Right forelimb (tissue), 1 donor: ENCODE measurements at places on chromosomes 16 and 17.
A peak's percentile ranks its signal among the peaks of the same experiment; 100 is the strongest.

GRCh38 chr16:84277244-84277823 lies 17.3 kb upstream of the WFDC1 start:
- peak; percentile 78 for DNase-seq

- DNase-seq = no peak
These were observed 14.7 kb downstream of the AOC3 start for GRCh38 chr17:42865638-42866094.

- DNase-seq = no peak
These were observed 475.2 kb upstream of the WSB1 start for GRCh38 chr17:26818736-26819135.

DNA sequence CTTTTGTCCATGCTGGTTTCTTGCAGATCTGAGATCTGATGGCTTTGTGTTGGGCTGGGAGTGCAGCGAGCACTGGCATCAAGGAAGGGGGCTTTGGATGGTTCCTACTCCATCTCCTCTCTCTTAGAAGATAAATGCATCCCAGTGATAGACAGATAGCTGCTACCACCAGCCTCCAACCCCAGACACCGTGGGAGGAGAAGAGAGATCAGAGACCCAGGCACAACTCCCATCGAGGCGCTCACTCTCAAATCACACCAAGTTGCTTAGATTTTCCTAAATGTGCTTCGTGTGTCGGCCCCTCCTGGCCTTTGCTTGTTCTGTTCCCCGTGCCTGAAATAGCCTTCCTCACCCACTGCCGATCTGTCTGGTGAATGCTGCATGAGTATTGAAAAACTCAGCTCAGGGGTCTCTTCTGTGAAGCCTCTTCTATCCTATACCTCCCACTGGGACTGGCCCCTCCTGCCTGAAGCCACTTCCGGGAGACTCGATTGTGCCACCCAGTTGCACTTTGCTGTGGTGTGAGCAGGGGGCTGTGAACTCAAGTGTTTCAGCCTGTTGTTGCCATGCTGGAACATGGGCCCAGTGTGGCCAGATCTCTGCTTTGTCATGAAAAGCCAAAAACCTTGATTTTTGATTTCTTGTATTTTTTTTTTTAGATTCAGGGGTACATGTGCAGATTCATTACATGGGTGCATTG lies 242.7 kb downstream of the GSG1L start:
- no peak for DNase-seq

DNA sequence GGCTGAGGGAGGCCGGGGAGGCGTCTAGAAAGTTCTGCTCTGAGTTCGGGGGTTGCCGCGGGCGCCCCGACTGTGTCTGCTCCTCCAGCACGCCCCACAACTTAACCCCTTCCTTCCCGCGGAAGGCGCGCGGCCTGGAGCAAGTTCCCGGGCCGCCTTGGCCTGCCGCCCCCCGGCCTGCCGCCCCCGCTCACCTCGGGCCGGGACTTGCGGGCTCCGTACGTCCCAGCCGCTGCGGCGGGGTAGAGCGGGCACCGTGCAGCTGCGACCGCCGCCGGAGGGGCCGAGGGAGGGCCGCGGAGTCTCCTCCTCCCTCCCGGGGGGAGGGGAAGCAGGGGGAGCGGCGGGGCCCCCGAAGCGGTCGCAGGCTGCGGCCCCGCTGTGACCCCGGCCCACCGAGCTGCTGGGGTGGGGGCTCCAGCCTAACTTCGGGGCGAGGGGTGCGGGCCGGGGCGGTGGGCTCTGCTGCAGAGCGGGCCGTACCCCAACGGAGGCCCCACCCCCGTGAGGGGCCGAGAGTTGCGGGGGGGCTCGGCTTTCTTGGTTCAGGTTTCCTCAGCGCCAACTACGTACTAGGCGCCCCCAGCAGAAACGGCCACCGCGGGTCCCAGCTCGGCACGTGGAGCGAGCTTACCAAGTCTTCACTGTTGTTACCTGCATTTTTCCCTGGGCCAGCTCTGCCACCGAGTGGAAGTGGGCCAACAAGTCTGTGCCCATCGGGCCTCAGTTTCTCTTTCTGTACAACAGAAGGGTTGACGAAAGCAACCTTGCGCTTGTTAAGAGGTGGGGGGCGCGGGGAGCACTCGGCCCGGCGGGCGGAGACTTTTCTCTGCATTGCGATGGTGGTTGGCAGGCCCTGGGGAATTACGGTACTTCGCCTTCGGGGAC lies at the start of gene CCDC102A:
Gene CCDC102A, minus strand, starts transcription at position 266 of the 888 bp plus-strand sequence. CDS start 7,394 bp downstream, outside the sequence.
- peak; percentile 62 for DNase-seq

GRCh38 chr17:82418001-82418986 lies at the start of the genes HEXD and OGFOD3:
HEXD (plus strand) TSS chr17:82418347; CDS start chr17:82419800, 1,453 bp downstream.
OGFOD3 (minus strand) TSS chr17:82418586; CDS start chr17:82418485, 101 bp downstream.
- DNase-seq = peak; percentile 93

GRCh38 chr17:57553526-57553925 lies 191.6 kb downstream of the CCDC182 start:
- DNase-seq = no peak

DNA sequence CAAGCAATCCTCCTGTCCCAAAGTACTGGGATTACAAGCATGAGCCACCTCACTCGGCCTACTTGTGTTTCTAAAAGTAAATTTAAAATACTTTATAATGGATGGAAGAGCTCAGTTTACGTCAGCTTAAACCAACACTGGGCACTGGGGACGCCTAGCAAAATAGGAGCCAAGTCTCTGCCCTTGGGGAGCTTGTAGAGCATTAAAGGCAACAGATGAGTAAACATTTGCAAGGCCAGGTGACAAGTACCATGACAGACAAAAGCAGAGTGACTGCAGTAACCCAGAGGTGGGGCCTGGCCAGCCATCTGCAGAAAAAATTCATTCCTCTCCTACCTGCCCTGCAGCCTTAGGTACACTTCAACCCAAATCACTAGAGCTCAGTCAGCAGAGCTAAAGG lies 12.1 kb upstream of the NLK start:
- no peak for DNase-seq

DNA sequence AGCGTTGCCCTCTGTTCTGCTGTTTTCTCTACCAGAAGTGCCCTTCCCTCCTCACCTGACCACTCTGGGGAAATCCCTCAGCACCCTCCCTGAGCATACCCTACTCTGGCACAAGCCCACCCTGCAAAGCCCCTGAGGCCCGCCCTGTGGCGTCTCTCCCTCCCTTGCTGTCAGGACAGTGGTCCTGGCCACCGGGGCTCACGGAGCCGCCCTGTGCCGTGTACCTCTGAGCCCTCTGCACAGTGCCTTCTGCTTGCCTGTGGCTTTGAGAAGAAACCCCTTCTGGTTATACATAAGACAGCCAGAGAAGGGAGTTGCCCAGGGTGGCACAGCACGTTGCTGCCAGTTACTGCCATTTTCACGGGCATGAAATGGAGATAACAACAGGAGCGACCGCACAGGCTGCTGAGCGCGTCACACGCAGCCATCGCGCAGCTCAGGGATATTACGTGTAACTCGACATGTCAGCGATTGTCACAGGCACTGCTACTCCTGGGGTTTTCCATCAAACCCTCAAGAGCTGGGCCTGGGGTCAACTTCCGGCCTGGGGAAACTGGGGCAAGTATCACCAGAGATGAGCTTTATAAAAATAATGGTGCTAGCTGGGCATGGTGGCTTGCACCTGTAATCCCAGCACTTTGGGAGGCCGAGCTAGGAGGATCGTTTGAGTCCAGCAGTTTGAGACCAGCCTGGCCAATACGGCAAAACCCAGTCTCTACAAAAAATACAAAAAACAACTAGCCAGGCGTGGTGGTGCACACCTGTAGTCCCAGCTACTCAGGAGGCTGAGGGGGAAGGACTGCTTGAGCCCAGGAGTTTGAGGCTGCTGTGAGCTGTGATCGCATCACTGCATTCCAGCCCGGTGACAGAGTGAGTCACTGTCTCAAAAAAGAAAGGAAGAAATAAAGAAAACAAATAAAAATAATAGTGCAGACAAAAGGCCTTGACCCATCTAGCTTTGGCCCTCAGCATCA lies 14.8 kb downstream of the SCGB1C2 start:
- no peak for DNase-seq

DNA sequence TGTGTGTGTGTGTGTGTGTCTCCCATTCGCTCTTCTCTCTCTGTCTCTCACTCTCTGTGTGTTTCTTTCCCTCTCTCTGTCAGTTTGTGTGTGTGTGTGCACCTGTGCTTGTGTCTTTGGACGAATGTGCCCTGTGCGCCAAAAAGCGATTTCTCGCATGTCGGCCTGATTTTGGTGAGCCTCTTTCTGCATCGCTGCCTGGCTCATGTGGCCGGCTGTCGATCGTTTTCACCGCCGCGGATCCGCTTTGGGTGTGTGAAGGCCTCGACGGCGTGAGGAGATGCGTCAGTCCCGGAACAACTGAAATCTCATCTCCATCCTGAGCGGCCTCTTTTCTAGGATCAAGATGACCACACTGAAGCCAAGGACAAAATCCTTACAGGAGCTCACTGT lies 609.0 kb downstream of the KCNJ18 start:
- DNase-seq = no peak

GRCh38 chr17:33676444-33676843 lies 383.3 kb upstream of the ASIC2 start:
- no peak for DNase-seq

GRCh38 chr17:7224661-7225111 lies 4.9 kb downstream of the ACADVL start:
- no peak for DNase-seq

- DNase-seq = no peak
These were observed 9.3 kb upstream of the VPS4A start for GRCh38 chr16:69301861-69302260.

DNA sequence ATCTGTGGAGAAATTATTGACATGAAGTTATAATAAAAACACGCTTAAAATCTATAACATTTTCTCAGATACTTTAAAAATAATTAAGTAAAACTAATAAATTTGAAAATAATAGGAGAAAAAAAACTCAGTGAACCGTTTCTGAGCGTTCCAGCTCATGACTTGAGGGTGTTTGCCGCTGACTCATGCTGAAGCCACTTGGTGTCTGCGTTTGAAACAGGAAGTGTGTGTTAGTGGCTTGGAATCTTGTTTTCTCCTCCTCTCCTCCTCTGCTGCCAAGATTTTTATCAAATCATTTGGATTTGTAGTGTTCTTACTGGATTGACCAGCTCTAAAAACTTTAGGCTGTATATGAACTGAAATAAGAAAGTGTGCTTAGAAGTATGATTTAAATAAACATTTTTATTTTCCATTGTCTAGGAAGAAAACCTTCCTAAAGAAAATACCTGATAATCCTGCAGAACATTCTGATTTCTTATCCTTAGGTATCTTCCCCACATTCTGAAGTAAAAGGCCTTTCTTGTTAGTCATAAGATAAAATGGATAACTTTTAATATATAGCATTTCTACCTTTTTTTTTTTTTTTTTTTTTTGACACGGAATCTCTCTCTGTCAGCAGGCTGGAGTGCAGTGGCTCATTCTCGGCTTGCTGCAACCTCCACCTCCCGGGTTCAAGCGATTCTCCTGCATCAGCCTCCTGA lies 30.8 kb downstream of the USP10 start:
- no peak for DNase-seq

- no peak for DNase-seq
These were observed 814 bp upstream of the DYNLL2 start for GRCh38 chr17:58082341-58082869.

DNA sequence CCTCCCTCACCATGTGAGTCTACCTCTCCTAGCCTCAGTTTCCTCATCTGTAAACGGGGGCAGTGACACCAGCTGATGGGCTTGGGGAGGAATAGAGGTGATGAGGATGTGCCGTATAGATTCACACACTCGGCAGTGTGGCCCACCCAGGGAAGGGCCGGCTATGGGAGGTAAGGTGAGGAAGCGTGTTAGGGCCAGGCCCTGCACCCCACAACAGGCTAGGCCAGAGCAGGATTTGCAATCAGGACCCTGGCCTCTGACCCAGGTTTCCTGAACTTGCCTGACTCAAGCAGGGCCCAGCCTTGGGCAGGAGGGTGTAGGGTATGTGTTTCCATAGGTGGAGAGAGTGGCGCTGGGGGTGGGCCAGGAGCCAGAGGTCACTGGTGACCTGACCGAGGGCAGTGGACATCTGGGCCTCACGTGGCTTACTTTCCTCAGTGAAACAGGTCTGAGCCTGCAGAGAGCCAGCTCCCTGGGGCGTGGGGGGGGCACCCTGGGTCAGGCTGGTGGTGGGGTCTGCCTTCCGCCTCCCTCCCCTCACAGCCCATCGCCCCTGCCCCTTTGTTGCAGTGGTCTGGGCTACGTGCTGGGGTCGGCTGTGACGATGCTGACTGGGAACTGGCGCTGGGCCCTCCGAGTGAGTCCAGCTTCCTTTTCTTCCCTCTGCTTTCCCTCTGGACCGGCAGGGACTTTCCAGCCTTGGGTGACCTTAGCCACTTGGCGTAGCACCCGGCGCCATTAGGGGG lies 12.8 kb downstream of the SPNS3 start:
- DNase-seq = no peak

GRCh38 chr16:82801361-82801760 lies 174.6 kb downstream of the CDH13 start:
- no peak for DNase-seq

DNA sequence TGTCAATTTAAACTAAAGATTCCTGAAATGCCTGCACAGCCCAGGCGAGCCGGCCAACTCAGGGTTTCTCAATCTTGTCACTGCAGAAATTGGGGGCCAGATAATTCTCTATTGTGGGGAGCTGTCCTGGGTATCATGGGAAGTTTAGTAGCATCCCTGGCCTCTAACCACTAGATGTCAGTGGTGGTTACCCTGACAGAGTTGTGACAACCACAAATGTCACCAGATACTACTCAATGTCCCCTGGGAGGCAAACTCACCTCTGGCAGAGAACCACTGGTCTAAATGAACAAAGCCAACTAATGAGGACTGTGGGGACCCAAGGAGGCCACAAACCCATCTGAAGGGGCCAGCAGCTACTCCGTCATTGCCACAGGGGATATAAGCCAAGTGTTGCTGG lies 90.9 kb downstream of the MYH11 start:
- peak; percentile 54 for DNase-seq

- DNase-seq = no peak
These were observed 1.5 kb downstream of the TOB1 start for GRCh38 chr17:50864747-50865059.

GRCh38 chr16:23207485-23207884 lies 24.9 kb downstream of the SCNN1G start:
- DNase-seq = no peak

DNA sequence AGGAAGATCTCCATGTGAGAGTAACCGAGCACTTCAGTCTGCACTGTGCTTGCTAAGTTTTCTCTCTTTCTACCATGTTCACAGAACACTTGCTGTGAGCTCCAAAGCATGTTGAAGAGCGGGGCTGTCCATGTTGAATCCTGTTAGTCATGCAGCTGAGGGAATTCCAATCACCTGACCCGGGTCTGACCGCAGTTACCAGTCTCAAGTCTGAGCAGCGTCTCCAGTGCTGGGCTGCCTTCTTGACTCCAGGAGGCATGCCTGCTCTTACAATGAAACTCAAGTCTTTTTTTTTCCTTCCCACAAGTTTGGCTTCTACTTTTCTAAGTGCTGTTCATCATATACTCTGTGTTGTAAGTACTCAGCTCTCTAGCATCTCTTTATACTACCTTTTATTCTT lies 44.3 kb downstream of the HOXB1 start:
- no peak for DNase-seq

GRCh38 chr16:19678804-19679203 lies 39.2 kb downstream of the KNOP1 start:
- DNase-seq = no peak

DNA sequence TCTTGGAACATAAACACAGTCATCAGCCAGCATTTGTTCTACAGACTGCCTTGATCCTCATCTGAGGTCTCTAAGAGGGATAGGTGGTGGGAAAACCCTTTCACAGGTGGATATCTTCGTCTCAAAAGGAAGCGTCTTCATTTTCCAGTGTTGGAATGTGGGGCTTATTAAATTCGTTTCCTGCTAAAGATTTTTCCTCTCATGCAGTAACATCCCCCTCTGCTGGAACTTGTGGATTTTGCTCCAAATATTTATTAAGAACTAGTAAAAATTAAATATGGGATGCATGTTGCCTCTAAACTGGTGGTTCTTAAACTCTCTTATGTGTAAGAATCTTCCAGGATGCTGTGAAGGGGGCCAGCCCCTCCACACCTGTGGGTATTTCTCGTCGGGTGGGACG lies 20.1 kb upstream of the MLYCD start:
- no peak for DNase-seq

GRCh38 chr17:80253631-80254395 lies 6.8 kb upstream of the RNF213 start:
- DNase-seq = no peak
